Amygdala (tissue), 56 donors: ENCODE measurements at places on chromosomes 2 and 18.
A peak's percentile ranks its signal among the peaks of the same experiment; 100 is the strongest.

DNA sequence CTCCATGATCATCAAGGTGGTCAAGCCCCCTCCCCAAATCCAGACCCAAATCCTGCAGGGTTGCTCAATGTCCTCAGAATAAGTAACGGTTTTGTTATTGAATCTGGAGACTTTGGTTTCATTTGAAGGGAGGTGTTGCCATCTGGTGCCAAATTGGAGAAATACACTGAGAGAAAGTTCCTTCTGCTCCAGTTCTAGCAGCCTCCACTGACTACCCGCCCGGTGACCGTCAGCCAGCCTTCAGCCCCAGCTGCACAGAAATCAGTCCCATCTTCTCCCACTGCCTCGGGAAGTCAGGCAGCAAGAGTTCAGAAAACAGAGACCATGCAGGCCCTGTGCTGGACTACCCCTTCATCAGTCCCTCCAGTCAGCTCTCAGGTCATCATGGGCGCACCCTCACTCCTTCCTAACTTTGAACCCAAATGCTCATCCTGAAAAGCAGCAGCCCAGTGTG lies 38.7 kb downstream of the PKDCC start:
- DNase-seq = peak; percentile 49

- peak; percentile 40 for DNase-seq
These were observed at the start of gene KCTD1 for GRCh38 chr18:26548415-26549262. Gene KCTD1 (minus strand): TSS chr18:26548553. CDS start chr18:26548536, 17 bp downstream.

DNA sequence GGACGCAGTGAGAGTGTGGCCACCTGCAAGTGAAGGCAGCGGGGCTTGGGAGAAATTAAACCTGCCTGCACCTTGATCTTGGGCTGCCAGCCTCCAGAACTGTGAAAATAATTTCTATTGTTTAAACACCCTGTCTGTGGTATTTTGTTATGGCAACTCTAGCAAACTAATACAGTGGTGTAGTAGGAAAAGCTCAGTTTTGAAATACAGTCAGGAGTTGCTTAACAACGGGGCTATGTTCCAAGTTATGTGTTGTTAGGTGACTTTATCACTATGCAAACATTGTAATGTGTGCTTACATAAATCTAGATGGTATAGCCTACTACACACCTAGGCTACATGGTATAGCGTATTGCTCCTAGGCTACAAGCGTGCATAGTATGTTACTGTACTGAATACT lies 93.4 kb upstream of the FN1 start:
- DNase-seq = no peak

DNA sequence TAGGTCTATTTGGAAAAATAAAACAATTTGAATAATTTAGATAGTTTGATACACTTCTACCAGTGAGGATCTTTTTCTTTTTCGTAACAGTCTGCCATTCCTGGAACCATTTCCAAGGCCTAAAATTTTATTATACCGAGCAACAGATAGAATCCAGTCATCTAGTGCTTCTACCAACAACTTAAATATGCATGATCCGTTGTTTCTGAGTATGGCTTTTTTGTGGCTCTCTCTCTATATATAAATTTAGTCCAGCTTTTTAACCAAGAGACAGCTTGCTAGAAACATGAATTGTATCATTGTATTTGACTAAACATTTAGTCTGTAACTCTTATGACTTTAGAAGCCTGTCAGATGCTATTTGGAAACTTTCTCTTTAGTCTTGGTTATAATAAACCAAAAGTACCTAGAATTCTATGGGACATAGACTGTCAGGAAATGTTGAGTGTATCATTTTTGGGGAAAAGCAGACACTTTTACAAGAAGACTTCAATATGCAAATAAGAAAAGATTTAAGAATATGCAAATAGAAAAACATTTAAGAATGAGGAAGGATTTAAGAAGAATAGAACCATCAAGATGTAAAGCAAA lies 161.4 kb downstream of the ZEB2 start:
- no peak for DNase-seq

GRCh38 chr2:70855667-70856066 lies 20.1 kb upstream of the CD207 start:
- DNase-seq = no peak

DNA sequence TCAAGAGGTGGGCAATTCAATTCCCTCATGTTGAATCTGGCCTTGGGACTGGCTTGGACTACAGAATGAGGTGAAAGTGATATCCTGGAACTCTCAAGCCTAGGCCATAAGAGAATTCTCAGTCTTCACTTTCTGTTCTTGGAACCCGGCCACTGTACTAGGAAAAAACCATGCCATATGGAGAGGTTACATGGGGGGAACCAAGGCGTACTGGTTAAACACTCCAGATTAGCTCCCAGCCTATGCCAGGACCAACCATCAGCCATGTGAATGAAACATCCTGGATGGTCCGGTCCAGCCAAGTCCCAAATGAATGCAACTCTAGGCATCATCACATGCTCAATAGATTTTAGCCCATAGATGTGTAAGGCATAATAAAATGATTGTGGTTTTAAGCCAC lies 56.4 kb downstream of the ZNF385B start:
- no peak for DNase-seq

- DNase-seq = no peak
These were observed 155.3 kb downstream of the ANTXR1 start for GRCh38 chr2:69168144-69168813.

GRCh38 chr2:3519255-3520205 lies at the start of gene ADI1:
Gene ADI1 (minus strand): TSS chr2:3519531. CDS start chr2:3519487, 44 bp downstream.
- DNase-seq = peak; percentile 73
